AG10803 (cell line): ENCODE measurements at places on chromosomes 4 and X.

DNA sequence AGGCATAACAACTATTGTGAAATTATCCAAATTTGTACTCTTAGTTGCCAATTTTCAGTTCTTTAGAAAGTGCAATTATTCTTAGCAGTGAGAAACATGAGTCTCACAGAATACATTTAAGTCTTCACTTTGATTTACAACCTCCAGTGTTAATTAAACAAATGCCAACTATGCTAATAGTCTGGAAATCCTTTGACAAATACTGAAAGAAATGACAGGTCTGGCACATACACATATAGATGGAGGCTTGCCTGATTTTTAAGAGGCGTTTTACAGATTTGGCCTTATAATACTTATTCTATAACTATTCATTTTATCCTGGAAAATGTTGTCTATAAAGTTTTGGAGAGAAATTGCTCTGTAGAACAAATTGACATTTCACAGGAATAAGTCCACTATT lies 320.1 kb downstream of the TRIML1 start:
- no peak for DNase-seq

DNA sequence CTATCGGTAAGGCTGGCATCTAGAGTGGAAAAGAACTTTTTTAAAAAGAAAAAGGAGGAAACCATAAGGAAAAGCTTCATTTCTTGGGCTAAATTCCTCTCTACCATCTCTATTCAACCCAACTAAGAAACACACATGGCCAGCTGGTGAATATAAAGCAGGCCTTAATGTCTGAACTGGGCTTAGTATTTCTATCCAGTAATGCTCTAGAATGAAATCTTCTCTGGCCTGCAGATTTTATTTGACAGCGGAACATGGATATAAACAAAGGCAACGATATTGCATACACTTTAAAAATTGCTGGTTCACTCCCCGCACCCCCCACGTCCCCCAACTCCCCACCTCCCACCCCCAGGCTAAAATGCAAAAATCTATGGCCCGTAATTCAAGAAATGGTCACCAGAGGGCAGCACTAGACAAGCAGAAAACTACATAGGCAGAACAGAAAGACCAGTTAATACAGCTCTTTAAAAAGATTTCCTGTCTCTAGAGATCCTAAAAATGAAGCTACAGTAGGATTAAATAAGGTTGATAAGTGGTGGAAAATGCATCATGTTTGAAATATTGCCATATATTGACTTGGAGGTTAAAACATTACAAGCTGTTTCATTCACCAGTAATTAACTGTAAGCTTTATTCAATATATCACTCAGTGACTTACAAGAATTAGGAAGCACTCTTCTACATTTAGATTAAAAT lies 155.2 kb upstream of the GALNT7 start:
- DNase-seq = peak; percentile 30

GRCh38 chr4:106502106-106502699 lies 133.6 kb upstream of the GIMD1 start:
- peak; percentile 77 for DNase-seq

DNA sequence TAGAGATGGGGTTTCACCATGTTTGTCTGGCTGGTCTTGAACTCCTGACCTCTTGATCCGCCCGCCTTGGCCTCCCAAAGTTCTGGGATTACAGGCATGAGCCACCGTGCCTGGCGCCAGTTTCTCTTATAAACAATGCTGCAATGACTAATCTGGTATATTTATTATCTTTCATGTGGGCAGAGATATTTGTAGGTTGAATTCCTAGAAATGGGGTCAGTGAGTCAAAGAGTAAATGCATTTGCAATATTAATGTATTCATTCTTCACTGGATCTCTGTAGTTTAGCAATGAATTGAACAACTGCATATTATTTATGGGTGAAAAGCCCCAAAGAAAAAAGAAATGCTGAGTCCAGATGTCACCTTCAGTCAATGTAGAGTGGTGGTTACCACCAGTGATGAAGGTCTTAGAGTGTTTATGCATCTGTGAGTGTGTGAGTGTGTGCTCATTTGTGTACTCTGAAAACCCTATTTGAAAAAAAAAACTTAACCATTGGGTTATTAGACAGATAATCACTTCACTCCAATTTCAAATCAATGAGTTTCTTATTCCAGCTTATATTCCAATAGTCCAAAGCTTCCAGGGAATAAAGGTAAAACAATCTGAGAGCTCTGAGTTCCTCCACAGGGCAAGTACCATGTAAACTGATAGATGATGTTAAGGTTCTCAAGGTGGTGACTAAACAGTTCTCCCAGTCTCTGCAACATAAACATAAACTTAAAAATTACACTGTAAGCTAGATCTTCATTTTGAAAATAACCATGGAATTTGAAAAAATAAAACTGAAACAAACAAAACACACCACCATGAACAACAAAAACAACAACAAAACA lies 22.6 kb upstream of the CD38 start:
- DNase-seq = peak; percentile 13

DNA sequence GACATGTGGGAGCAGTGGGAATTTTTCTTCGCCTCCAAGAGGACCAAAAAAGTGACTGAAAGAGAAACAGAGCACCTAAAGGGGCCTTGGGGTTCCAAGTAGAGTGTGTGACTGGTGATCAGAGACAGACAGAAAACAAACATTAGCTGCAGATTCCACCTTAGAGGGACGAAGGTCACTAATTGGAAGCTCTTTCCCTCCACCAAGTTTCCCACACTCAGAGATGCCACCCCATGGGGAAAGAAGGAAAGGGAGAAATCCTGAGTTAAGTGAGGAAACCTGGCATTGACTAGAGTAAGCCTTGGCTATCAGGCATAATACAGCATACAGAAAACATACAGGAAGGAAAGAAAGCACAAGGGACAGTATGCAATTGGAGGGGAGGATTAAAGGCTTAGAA lies 90.9 kb downstream of the HNRNPD start:
- no peak for DNase-seq

DNA sequence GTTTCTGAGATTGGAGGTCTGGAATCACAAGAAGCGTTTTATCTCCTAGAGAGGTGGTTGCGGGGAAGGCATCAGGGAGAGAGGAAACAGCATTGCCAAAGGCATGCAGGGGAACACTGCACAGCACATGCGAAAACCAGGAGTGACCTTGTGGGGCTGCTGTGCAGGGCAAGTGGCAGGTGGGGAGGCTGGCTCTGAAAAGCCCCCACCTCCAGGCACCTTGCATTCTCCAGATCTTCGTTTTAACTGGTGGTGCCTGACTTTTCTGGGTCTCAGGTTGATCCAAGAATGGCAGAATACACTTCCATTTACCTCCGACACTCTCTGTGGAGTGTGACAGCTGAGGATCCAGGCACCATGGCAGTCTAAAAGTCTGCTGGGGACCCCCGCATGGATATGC lies 209.4 kb upstream of the LEF1 start:
- no peak for DNase-seq

GRCh38 chr4:100162027-100162685 lies 28.1 kb downstream of the DDIT4L start:
- no peak for DNase-seq

DNA sequence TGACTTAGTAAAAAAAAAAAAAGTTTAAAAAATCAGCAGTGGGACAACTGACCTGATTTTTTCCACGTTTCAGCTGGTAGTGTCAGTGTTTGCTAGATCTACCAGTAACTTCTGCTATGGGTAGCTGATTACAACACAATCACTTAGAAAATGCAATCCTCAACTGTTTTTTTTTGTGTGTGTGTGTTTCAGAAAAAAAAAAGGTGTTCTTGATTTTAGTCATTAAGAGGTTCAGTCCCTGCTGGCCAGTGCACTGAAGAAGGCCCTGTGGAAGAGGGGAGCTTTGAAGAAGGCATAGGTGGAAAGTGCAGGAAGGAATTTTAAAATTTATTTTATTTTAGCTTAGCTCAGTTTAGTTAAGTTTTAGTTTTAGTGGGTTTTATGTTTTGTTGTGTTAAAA lies 46.9 kb downstream of the SH2D1A start:
- no peak for DNase-seq

- no peak for DNase-seq
These were observed 173.8 kb downstream of the IL15 start for GRCh38 chr4:141810038-141810711.

- no peak for DNase-seq
These were observed 891 bp downstream of the XK start for GRCh38 chrX:37686369-37686995.

DNA sequence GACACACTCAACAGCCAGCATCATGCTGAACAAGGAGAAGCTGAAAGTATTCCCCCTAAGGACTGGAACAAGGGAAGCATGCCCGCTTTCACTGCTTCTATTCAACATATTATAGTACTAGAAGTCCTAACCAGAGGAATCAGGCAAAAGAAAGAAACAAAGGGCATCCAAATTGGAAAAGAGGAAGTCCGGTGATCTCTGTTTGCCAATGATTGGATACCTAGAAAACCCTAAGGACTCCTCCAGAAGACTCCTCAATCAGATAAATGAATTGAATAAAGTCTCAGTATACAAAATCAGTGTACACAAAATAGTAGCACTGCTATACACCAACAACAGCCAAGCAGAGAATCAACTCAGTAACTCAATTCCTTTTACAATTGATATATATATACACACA lies 44.8 kb downstream of the ARFIP1 start:
- no peak for DNase-seq

DNA sequence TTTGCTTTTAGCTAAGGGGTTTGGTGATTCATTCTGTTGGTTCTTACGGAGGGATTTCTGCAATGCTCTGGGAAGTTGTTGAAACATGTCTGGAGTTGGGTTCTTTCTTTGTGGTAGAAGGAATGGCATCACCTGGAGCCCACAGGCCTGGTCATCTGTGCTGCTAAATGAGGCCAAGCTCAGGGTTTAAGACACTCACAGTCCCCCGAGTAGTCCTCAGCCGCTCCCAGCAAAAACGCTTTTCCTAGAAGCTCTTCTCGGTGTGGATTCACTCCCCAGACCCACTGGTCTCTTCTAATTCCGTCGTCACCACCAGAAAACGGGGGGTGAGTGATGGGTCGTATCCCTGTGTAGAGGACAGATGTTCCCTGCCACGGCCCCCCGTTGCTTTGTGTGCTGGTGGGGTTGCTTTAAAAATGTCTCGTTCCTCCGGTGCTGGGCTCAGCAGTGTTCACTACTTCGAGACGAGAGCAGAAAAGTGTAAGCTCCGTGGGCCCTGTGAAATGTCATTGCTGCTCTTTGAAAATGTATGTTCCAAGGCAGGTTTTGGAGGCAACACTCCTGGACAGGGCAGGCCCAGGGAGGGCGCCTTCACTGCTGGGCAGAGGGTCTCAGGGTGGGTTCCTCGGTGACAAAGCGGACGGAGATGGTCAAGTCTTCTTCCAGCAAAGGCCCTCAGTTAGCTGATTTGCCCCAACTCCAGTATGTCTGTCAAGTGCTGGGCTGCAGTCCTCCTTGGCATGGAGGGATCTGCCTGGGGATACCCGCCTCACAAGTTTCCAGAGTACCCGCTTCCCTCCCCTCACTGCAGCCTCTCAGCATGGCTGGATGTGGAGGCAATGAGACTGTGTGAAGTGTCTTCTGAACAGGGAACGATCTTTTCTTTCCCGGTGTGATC lies 37.3 kb downstream of the PSAPL1 start:
- DNase-seq = no peak

DNA sequence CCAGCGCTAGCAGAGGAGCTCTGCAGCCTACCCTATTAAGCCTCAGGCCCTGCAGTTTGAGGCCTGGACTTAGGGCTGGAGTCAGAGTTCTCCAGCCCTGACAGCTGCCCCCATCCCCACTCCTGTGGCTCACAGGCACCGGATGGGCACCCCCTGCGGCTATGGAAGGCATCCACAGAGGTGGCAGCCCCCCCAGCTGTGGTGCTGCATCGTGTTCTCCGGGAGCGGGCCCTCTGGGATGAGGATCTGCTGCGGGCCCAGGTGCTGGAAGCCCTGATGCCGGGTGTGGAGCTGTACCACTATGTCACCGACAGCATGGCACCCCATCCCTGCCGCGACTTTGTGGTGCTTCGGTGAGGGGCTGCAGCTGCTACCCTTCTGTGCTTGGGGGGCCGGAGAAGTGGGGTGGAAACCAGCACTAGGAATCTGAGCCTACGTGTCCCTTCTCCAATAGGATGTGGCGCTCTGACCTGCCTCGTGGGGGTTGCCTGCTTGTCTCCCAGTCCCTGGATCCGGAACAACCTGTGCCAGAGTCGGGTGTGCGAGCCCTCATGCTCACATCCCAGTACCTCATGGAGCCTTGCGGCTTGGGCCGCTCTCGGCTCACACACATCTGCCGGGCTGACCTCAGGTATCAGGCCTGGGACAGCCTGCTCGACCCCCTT lies 76.2 kb downstream of the STARD8 start:
- DNase-seq = no peak

DNA sequence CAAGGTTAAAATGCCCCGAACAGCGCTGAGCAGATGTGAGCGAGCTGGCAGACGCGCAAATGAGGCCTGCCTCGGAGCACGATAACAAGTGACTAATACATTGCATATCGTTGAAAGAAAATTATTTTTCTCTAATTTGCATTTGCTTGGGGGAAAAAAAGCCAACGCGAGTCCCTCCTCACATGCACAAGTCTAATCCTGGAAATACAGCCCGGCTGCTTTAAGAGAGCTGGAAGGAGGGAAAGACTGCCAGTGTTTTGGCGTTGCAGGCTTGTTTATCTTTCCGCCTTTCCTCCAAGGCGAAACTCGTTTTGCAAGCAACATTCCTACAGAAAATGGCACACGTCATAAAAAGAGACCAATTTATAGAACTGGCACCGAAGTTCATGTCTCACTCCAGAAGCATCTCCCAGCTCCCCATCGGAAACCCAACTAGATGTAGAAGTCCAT lies 12.6 kb downstream of the BCOR start:
- DNase-seq = peak; percentile 88

DNA sequence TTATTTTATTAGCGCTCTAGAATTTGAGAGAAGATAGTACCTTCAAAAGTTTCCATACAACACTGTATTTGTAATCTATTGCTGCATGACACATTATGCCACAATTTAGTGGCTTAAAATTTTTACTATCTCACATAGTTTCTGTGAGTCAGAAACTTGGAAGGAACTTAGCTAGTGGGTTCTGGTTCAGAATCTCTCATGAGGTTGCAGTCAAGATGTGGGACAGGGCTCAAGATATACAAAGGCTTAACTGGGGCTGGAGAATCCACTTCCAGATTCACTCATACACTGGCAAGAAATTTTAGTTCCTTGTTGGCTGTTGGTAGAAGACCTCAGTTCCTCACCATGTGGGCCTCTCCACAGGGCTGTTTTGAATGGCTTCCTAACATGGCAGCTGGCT lies 11.5 kb upstream of the C4orf54 start:
- no peak for DNase-seq

GRCh38 chr4:80206521-80207171 lies 9.3 kb downstream of the PRDM8 start:
- DNase-seq = no peak

DNA sequence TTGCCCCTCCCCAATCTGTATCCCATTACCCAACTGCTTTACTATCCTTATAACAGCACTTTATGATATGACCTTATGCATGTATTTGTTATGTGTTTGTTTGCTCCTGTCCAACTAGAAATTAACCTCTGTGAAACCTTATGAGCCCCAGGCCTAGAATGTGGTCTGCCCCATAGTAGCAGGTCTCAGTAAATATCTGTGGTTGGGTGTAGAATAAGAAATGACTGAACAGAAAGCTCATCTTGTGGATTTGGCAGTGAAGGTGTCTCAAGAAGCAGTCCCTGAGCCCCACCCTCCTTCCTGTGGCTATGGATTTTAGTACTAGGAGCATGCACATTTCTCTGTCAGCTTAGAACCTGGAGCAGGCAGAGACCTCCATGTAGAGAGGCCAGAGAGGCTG lies 229.0 kb upstream of the LCORL start:
- no peak for DNase-seq
